Memory B cell (primary cell): ENCODE measurements at places on chromosomes 5 and 9.

DNA sequence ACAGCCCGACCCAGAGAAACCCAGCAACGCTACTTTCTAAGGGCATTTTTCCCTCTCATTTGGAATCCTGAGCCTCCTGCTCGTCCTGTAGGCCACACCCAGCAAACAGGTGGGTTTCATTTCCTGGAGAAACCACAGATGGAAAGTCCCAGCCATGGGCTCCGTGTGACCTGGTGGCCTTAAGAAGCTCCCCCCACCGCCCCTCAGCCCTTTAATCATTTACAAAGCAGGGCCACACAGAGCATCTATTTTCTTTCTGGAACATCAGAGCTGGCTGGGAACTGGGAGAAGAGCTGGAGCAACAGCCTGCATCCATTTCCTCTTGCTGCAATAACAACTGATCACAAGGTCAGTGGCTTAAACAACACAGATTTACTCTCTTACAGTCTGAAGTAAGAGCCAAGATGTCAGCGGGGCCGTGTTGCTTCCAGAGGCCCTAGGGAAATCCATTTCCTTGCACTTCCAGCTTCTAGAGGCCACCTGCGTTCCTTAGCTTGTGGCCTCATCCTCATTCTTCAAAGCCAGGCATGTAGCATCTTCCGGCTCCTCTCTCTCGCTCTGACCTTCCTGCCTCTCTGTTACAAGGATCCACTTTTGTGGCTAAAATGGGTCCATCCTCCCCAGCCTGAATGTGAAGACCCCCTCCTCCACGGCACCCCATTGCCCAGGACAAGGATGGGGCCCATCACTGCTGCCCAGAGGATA, 40.5 kb downstream of the C9orf50 start:
- DNase-seq, result no peak

DNA sequence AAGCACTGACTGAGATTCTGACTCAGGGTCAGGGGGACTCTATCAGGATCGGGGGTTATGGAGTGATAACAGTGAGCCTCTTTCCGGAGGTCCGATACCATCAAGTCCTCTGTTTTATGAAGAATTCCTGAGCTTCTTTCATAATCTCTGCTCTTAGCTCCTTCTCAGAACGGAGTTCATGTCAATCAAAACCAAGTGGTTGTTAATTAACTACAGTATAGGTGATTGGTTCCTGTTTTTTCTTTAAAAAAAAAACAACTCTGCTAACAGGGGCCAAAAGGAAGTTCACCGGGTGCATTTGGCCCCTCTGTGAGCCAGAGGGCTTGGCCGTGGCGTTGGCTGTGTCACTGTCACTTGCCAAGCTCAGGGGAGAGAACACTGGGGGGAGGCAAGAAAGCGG, 4.0 kb downstream of the GFI1B start:
- no peak for DNase-seq

DNA sequence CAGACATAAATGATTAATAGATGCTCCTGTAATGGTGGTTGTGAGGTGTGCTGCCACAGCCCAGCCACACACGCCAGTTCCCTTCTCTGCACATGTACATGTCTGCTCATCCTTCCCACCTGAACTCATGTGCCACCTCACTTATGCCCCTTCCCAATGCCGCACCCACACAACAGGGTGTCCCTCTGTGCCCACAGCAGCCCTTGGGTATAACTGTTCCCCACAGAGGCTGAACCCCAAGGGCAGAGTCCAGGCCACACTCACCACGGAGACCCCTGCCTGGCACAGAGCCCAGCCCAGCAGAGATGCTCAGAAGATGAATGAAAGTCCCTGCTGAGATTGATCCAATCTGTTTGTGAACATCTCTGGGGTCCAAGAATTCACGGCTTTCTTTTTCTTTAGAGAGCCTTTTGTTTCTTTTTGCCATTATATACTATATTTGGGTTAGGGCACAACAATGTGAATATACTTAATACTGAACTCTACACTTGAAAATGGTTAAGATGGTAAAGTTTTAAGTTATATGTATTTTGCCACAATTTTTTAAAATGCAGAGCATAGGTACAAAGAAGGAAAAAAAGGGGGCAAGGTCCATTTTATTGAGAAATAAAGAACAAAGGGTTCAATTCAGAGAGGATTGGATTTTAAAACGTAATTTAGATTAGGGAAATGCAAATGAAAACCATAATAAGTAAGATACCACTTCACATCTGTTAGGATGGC, 29.6 kb downstream of the IRF1 start:
- no peak for DNase-seq

- DNase-seq, result no peak
These were observed 6.0 kb upstream of the EFNA5 start for GRCh38 chr5:107676702-107677101.

GRCh38 chr5:169545762-169546161, 37.8 kb upstream of the SPDL1 start:
- no peak for DNase-seq

GRCh38 chr5:40288800-40289485, 390.8 kb upstream of the PTGER4 start:
- no peak for DNase-seq

- no peak for DNase-seq
These were observed 90.7 kb downstream of the MEF2C start for GRCh38 chr5:88792144-88792840.

- no peak for DNase-seq
These were observed 8.6 kb downstream of the SPINK4 start for GRCh38 chr9:33248606-33249005.

GRCh38 chr9:70994582-70994981, 126.8 kb downstream of the TRPM3 start:
- DNase-seq, result no peak

- no peak for DNase-seq
These were observed 183.3 kb downstream of the MED10 start for GRCh38 chr5:6194906-6195612.

- no peak for DNase-seq
These were observed 5.5 kb upstream of the EXOSC2 start for GRCh38 chr9:130688072-130688471.

GRCh38 chr5:112023766-112024165, 266.8 kb upstream of the NREP start:
- no peak for DNase-seq

GRCh38 chr5:135600971-135601381, 22.2 kb upstream of the CXCL14 start:
- DNase-seq, result no peak

GRCh38 chr9:127078336-127078735, 44.1 kb downstream of the ANGPTL2 start:
- no peak for DNase-seq

- DNase-seq, result no peak
These were observed 33.7 kb downstream of the HAVCR1 start for GRCh38 chr5:157025093-157025698.

DNA sequence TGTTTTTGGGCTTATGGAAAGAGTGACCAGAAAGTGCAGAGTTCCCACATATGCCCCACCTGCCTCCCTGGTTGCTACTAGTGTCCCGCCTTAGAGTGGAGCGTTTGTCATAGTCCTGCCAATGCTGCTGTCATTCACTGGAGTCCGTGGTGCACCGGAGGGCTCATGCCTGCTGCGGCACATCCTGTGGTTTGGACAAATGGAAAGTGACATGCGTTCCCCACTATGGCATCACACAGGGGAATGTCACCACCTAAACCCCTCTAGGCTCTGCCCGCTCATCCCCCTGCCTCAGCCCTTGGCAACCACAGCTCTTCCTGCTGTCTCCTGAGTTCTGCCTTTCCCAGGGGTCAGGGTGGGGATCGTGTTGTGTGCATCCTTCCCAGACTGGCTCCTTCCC, 29.2 kb downstream of the IRX4 start:
- DNase-seq, result no peak

DNA sequence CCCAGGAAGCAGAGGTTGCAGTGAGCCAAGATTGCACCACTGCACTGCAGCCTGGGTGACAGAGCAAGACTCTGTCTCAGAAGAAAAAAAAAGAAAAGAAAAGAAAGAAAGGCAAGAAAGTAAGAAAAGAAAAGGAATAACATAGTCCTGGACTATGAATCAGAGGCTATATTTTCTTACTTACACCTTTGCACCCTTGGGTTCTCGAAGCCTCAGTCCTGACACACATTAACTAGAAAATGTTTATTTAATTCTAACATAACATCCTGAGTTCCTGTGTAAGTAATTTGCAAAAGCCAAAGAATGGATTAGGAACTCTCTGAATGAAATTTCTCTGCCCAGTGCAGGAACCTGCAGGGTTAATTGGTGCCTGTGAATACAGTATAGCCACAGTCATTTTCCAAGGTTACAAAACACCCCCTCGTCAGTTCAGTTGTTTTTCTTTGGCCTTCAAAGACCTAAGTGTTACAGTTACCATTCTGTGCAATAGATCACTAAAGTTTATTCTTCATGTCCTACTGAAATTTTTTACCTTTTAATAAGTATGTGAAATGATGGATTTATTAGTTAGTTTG, 147.6 kb downstream of the SV2C start:
- DNase-seq, result no peak

DNA sequence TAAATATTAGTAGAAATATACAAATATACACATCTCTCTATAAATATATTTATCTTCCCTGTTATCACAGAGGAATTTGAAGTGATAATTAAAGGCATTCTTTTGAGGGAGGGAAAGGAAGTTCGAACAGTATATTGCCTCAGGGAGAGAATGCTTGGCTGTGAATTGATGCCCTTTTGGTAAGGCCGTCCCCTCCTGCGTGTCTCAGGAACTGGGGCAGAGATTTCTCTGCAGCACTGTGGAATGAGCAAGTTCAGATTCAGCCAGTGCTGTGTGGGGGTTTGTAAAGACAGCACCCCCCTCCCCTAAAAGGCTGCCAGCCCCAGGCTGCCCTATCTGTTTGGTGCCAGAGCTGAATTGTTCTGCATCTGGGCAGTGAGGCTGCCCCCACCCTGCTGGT, 42.0 kb downstream of the UBE2QL1 start:
- no peak for DNase-seq

- DNase-seq, result no peak
These were observed at the start of gene TIMD4 for GRCh38 chr5:156963125-156963524. Gene TIMD4 (minus strand): TSS chr5:156963226. CDS start chr5:156963198, 28 bp downstream.

GRCh38 chr5:149956685-149957084, 3.9 kb upstream of the SLC26A2 start:
- no peak for DNase-seq

- no peak for DNase-seq
These were observed 65.7 kb upstream of the ANKH start for GRCh38 chr5:14937254-14937653.

DNA sequence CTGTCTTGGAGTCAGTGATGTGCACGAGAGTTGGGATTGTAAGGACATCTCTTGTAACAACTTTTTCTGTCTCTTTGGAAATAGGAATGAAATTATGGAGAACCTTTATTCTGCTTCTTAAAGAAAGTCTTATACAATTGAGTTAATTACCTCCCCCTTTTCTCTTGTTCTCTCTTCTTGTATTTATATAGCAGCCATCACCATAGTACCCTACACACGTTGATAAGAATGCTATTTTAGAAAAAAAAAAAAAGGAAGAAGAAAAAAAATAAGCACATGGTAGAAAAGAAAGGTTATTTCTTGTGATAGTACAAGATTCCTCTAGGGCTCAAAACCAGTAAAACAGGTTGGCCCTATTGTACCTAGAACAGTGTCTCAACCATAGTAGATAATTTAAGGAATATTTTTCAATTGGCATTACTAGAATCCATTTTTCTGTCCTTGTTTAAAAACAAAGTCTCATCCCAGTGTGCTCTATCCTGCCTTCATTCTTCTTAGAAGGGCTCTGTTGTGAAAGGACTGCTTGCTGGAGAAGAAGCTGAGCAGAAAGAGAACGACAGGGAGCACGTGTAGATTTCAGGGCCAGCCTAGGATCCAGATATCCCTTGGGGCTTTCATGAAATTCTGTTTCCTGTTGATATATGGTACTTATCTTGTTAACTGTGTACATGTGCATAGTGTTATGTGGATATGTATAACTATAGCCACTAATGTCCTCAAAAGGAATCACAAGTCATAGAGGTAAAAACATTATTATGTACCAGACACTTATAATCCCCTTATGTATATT, 392.3 kb upstream of the MEF2C start:
- no peak for DNase-seq

DNA sequence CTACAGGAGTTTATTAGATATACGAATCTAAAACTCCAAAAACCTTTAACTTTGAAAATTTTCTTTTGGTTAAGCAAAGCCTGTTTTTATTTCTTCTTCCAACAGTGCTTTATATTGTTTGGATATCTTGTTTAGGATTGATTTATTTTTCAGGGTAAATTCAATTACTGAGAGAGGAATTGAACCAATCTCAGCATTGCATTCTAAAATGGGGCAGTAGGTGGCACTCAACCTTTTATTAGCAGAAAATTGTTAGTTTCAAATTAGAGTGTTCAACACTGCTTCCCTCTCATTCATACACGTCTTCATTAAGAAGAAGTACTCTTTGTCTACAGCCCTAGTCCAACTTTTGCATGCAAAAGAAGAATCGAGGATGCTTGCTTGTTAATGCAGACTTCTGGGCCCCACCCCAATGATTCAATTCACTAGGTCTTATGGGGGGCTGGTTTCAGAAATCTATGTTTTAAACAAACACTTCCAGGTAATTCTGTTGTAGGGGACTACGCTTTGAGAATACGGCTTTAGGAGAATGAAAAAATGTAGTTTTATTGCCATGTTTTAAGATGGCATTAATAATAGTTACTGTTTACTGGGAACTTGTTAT, 26.6 kb downstream of the MRPL22 start:
- DNase-seq, result no peak
